ENCODE measurements at places on chromosomes 13 and 19. TPM values are rescaled to one million over a fixed set of nuclear protein-coding genes. Genes with fewer than 3 reads are reported as not detected.

DNA sequence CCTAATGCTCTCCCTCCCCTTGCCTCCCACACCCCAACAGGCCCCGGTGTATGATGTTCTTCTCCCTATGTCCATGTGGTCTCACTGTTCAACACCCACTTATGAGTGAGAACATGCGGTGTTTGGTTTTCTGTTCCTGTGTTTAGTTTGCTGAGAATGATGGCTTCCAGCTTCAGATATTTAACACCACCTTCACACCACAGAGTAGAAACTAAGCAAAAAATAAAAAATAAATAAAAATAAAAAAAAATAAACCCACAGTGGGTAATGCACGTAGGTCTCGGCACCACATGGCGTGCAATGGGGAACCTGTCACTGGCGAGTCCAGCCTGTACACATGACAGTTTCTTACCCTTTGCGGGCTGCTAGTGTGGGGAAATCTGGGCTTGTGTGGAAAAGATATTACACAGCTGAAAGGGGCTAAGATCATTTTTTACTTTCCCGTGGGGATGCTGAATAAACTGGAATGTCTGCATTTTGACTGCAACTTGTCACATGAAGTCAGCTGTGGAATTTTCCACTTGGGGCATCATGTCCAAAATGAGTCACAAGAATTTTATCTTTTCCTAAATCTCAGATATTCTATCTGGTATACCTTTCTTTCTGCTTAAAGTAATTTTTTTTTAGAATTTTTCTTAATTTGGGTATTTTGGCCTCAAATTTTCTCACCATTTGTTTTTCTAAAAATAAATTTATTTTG, 170.5 kb downstream of the IRS2 start:
- H3K4me1 ChIP-seq = no peaks in the 10 kb centered on the region
- H3K4me3 ChIP-seq = no peak overlapping the region
- H3K27me3 ChIP-seq = no peaks in the 10 kb centered on the region
- no peak for DNase-seq

DNA sequence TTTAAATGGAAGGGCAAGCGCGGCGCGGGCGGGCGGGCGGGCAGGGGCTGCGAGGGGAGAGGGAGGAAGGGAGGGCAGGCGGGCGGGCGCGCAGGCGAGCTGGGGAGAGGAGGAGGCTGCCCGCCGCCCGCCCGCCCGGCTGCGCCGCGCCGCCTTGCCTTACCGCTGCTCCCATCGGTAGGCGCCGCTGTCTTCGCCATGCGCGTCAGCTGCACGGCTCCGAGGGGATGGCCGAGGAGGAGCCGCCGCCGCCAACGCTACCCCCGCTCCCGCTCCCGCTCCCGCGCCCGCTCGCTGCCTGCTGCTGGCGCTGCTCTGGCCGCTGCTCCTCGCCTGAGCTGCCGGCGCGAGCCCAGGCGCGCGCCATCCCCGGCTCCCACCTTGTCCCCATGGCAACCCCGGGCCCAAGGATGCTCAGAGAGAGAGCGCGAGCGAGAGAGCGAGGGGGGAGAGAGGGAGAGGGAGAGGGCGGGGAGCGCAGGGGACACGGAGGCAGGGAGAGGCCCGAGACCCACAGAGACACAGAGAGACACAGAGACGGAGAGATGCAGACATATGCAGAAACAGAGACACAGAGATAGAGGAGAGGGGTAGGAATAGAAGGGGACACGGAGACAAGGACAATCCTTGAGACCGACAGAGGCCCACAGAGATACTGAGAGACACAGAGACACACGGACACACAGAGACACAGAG, 40.3 kb downstream of the DEDD2 start:
- no peak overlapping the region for H3K27ac ChIP-seq
- peak; percentile 91 for DNase-seq
- H3K36me3 ChIP-seq = no peaks in the 10 kb centered on the region
- H3K4me1 ChIP-seq = no peaks in the 10 kb centered on the region
- peak overlapping the region; percentile 78 for H3K4me3 ChIP-seq

DNA sequence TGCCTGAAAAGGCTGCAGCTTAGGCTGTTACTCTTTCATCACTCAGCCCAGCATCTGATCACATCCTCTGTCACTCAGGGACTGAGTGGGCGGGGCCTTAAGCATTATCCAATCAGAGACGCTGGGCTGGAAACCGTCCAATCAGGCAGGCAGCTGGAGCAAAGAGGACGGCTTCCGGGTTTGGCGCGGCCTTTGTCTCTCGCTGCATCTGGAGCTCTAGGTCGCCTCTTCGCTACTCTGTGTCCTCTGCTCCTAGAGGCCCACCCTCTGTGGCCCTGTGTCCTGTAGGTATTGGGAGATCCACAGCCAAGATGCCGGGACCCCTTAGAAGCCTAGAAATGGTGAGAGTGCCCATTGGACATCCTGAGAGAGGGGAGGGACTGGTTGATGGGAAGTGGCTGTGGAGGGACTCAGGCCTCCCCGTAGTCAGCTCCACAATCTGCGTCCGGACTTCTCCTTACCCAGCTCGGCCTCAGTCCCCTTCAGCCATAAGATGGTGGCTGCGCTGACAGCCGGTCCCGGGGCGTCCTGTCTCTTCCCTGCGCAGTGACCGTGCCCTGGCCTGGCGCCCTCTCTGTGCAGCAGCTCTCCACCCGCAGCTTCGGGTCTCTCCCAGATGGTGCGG, at the start of gene ZNF486:
TSS of gene ZNF486 (plus strand) at position 195 of the 625 bp plus-strand sequence. CDS start at position 312, 117 bp downstream.
- no peaks in the 10 kb centered on the region for H3K4me1 ChIP-seq
- no peaks in the 10 kb centered on the region for H3K27me3 ChIP-seq
- H3K4me3 ChIP-seq = peak within 1 kb of the TSS; percentile 72
- DNase-seq = peak; percentile 85
- peaks cover 27% of the 10 kb centered on the region for H3K36me3 ChIP-seq

- H3K4me3 ChIP-seq = peak within 1 kb of the TSS; percentile 76
- DNase-seq = peak; percentile 87
- H3K27ac ChIP-seq = peak within 1 kb of the TSS; percentile 81
- no peaks in the 10 kb centered on the region for H3K27me3 ChIP-seq
- H3K36me3 ChIP-seq = peaks cover 7% of the 10 kb centered on the region
Observed at GRCh38 chr19:1025960-1026782, at the start of gene CNN2. Gene CNN2 (plus strand): TSS chr19:1026608. CDS start chr19:1026662, 54 bp downstream.

- no peaks in the 10 kb centered on the region for H3K27me3 ChIP-seq
- H3K36me3 ChIP-seq = no peaks in the 10 kb centered on the region
- DNase-seq = no peak
- no peak overlapping the region for H3K27ac ChIP-seq
- H3K4me3 ChIP-seq = no peak overlapping the region
- no peaks in the 10 kb centered on the region for H3K4me1 ChIP-seq
Observed at GRCh38 chr13:106172176-106172905, 363.1 kb downstream of the EFNB2 start.

DNA sequence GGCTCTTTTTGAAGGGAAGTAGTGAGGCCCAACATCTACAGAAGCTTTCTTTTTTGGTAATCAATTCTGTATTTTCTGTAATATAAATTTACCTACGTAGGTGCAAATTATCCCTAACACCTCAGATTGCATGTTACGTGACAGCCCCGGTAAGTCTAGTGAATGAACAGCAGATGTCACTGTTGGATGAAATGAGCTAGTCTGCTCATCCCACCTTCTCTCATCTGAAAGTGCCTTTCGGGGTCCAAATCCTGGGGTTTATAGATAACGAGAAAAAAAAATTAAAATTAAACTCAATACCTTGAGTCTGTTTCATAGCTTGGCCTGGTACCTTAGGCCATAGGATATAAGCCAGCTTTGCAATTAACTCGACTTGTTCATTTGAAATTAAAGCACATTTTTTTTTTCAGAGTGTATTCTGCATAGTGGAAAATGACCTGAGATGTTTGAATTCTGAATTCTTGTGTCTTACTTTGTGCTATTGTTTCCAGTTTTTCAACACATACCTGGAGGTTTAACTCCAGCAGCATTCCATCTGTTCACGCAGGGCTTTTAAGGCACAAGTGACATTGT, 548.2 kb downstream of the GPC5 start:
- no peaks in the 10 kb centered on the region for H3K36me3 ChIP-seq
- DNase-seq = peak; percentile 63
- H3K4me3 ChIP-seq = no peak overlapping the region
- H3K27ac ChIP-seq = no peak overlapping the region
- H3K4me1 ChIP-seq = no peaks in the 10 kb centered on the region

DNA sequence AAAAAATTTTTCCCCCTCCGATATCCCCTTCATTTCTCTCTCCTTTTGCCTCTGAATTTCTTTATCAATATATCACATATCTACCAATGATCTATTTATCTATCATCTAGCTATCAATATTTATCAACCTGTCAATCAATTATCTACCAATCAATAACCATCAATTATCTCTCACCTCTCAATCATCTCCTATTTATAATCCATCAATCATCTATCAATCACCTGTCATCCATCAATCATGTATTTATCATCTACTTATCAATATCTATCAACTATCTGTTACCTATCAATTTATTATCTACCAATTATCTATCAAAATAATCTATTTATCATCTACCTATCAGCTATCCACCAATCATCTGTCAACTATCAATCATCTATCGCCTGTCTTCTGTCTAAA, 17.1 kb downstream of the MBD3L1 start:
- H3K36me3 ChIP-seq = no peaks in the 10 kb centered on the region
- no peak for DNase-seq
- no peaks in the 10 kb centered on the region for H3K4me1 ChIP-seq
- no peaks in the 10 kb centered on the region for H3K27me3 ChIP-seq

GRCh38 chr13:27666951-27667350, 45.3 kb downstream of the POLR1D start:
- H3K27me3 ChIP-seq = no peaks in the 10 kb centered on the region
- H3K4me3 ChIP-seq = no peak overlapping the region
- peaks cover 16% of the 10 kb centered on the region for H3K36me3 ChIP-seq
- DNase-seq = no peak
- H3K4me1 ChIP-seq = no peaks in the 10 kb centered on the region

GRCh38 chr19:10419646-10420443, 493 bp upstream of the PDE4A start:
- peaks cover 59% of the 10 kb centered on the region for H3K27me3 ChIP-seq
- peak; percentile 62 for DNase-seq
- H3K27ac ChIP-seq = no peak overlapping the region
- peak overlapping the region; percentile 20 for H3K4me3 ChIP-seq

GRCh38 chr19:1082165-1082927, 12.8 kb downstream of the POLR2E start:
- no peaks in the 10 kb centered on the region for H3K36me3 ChIP-seq
- peak overlapping the region; percentile 45 for H3K4me3 ChIP-seq
- peak; percentile 92 for DNase-seq
- H3K27me3 ChIP-seq = no peaks in the 10 kb centered on the region
- no peak overlapping the region for H3K27ac ChIP-seq

DNA sequence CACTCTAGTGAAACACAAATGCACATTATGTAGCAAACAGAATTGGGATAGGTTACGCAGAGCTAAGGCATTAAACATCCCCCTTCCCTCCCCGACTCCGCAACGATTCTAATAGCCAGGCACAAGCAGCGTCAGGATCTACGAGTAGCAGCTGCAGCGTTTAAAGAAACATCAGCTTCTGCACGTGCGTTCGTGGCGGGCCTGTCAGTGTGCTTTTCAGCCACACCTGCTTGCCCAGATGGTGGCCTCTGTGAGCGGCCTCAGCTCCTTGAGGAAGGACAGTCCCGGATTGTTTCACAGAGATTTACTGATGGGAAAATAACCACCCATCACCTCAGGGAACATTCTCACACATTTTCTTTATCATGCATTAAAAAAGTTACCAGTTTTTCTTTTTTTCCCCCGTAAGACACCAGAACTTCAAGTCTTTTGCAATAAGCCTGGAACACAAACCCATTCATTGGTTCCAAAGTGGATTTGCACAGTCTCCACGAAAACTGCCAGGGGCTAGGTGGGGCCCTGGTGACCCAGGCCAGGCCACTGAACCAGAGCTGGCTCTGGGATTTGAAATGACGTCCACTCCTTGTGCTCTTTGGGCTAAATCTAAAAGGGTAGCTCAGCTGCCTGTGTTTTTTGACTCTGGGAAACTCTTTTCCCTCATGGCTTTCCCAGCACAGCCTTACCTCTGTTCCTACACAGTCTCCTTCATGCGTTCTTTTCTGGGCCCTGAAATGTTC, 325.5 kb downstream of the KCNRG start:
- no peak overlapping the region for H3K27ac ChIP-seq
- H3K4me1 ChIP-seq = no peaks in the 10 kb centered on the region
- no peaks in the 10 kb centered on the region for H3K27me3 ChIP-seq
- no peak for DNase-seq
- H3K36me3 ChIP-seq = no peaks in the 10 kb centered on the region

Gene LILRB1
- not detected for polyA plus RNA-seq

Gene THSD8
- not detected for polyA plus RNA-seq

Gene ZNF528
- polyA plus RNA-seq = 14.0 TPM

Gene ZNF433
- 2.1 TPM for polyA plus RNA-seq

Gene RFPL4AL1
- not detected for polyA plus RNA-seq

Gene DBP
- 7.8 TPM for polyA plus RNA-seq

Gene ERF
- 94.5 TPM for polyA plus RNA-seq

Measured in SK-N-SH (cell line).